ENCODE measurements at places on chromosomes 1 and 21.

- no peak overlapping the region for H3K4me3 ChIP-seq
- H3K36me3 ChIP-seq = no peaks in the 10 kb centered on the region
- H3K4me1 ChIP-seq = no peaks in the 10 kb centered on the region
- H3K27ac ChIP-seq = no peak overlapping the region
- H3K27me3 ChIP-seq = no peaks in the 10 kb centered on the region
Observed at GRCh38 chr1:68542586-68542985, 45.7 kb upstream of the DEPDC1 start.

- no peaks in the 10 kb centered on the region for H3K4me1 ChIP-seq
- no peak overlapping the region for H3K27ac ChIP-seq
- no peaks in the 10 kb centered on the region for H3K36me3 ChIP-seq
- H3K4me3 ChIP-seq = no peak overlapping the region
- DNase-seq = no peak
- H3K27me3 ChIP-seq = no peaks in the 10 kb centered on the region
Observed at GRCh38 chr1:93827633-93828366, 51.2 kb downstream of the DNTTIP2 start.

GRCh38 chr1:19892129-19892528 is 9.9 kb downstream of the OTUD3 start:
- H3K36me3 ChIP-seq = peaks cover 19% of the 10 kb centered on the region
- DNase-seq = no peak
- no peaks in the 10 kb centered on the region for H3K27me3 ChIP-seq
- no peak overlapping the region for H3K27ac ChIP-seq
- H3K4me1 ChIP-seq = no peaks in the 10 kb centered on the region
- H3K4me3 ChIP-seq = no peak overlapping the region

GRCh38 chr1:27153549-27153886 is 1.4 kb downstream of the SLC9A1 start:
- no peaks in the 10 kb centered on the region for H3K36me3 ChIP-seq
- peak overlapping the region; percentile 97 for H3K27ac ChIP-seq
- DNase-seq = no peak
- peaks cover 40% of the 10 kb centered on the region for H3K4me1 ChIP-seq

GRCh38 chr1:76059451-76059850 is 15.1 kb upstream of the ST6GALNAC3 start:
- H3K4me1 ChIP-seq = no peaks in the 10 kb centered on the region
- no peaks in the 10 kb centered on the region for H3K36me3 ChIP-seq
- H3K4me3 ChIP-seq = no peak overlapping the region
- no peak overlapping the region for H3K27ac ChIP-seq

GRCh38 chr1:39683591-39684312 is 7.5 kb downstream of the HPCAL4 start:
- H3K4me1 ChIP-seq = peaks cover 24% of the 10 kb centered on the region
- DNase-seq = peak; percentile 21
- H3K27ac ChIP-seq = no peak overlapping the region
